Right hindlimb (tissue), 1 donor: ENCODE measurements at places on chromosomes 1 and 21.

DNA sequence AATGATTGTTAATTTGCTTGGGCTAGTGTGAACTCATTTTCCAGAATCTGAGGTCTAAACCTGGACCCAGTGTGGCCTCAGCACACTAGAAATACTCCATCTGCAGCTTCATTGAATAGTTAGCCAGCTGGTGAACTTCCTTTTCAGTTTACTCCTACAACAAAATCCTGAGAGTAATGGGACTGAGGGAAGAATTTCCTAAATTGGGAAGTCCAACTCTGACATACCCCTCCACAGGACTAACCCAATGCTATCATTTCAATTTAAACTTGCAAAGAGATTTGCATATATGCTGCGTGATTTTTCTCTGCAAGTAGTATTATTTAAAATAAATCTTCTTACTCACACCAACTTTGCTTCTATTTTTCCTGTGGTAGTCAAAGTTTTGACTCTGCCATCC lies 27.8 kb upstream of the PIGC start:
- no peak for DNase-seq

DNA sequence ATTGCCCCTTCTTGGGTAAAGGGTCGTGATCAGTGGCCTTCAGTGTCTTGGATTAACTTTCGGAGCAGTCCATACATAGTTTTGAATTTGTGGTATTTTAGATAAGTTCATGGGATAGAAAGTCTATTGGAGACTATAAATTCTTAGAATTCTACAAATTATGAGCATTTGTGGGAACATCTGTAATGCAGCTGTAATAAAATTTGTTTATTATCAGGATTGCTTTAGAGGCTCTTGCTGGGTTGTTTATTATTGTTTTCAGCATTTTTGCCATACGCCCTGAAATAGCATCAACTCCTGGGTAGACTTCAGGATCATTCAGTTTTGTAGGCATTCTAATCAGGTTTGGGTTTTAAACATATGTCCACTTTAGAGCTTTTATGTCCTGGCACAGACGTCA lies 16.1 kb downstream of the LAMC1 start:
- no peak for DNase-seq

GRCh38 chr1:230228236-230228897 lies 161.3 kb downstream of the GALNT2 start:
- DNase-seq: no peak

- DNase-seq: no peak
Measured at GRCh38 chr21:40402884-40403582, 443.9 kb downstream of the DSCAM start.

DNA sequence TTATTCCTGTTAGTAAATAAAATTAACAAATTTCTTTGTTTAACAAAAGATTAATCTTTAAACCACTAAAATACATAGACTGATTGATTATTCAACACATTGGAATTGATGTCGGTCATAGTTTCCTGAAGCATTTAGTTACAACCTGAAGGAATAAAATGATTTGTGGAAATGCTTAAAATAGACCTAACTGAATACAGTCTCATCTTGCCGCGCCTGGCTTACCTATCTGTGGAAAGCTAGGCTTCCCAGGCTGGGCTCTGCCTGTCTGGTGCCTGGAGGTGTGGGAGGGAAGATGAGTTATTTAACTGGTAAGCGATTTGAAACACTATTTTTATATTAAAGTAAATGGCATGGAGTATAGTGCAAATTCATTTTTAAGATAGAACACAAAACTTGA lies 10.2 kb downstream of the RHOU start:
- no peak for DNase-seq

- DNase-seq: no peak
Measured at GRCh38 chr1:203569490-203570318, 56.9 kb upstream of the ATP2B4 start.

- DNase-seq: no peak
Measured at GRCh38 chr21:45613881-45614280, 29.6 kb upstream of the PCBP3 start.

GRCh38 chr1:32056598-32056997 lies 16.1 kb upstream of the TMEM39B start:
- no peak for DNase-seq

- no peak for DNase-seq
Measured at GRCh38 chr1:160606611-160607010, 27.3 kb upstream of the CD84 start.

- DNase-seq: peak; percentile 83
Measured at GRCh38 chr1:26786437-26787380, 1.0 kb upstream of the PIGV start.

DNA sequence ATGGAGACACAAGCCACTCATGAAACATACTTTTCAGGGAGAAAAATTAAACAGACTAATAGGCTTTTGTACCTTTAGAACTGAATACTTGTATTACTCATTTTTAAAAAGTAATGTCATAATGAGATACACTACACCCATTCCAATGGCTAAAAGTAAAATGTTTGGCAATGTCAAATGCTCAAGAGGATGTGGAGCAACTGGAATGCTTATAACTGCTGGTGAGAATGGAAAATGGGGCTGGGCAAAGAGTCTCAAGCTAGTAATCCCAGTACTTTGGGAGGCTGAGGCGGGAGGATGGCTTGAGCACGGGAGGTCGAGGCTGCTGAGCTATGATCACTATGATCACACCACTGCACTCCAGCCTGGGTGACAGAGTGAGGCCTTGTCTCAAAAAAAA lies 86.3 kb downstream of the NKAIN1 start:
- DNase-seq: no peak

GRCh38 chr1:208499026-208499425 lies 254.8 kb upstream of the PLXNA2 start:
- DNase-seq: no peak

- DNase-seq: no peak
Measured at GRCh38 chr1:13826591-13826990, 126.6 kb downstream of the PRDM2 start.

DNA sequence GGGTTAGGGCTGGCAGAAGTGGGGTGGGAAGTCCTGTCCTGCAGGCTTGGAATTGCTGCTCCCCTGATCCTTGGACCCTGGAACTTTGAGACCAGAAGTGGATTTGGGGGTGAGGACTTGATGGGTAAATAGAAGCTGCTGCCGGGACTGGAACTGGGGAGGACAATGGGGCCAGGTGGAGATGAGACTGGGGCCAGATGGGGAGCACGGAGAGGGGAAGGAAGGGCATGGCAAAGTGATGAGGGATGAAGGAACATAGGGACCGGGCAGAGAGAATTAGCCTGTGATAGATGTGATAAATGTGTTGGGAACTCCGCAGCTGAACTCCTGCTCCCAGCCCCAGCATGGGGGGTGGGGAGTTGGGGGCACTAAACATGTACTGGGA lies 637 bp downstream of the NHLH1 start:
- no peak for DNase-seq

DNA sequence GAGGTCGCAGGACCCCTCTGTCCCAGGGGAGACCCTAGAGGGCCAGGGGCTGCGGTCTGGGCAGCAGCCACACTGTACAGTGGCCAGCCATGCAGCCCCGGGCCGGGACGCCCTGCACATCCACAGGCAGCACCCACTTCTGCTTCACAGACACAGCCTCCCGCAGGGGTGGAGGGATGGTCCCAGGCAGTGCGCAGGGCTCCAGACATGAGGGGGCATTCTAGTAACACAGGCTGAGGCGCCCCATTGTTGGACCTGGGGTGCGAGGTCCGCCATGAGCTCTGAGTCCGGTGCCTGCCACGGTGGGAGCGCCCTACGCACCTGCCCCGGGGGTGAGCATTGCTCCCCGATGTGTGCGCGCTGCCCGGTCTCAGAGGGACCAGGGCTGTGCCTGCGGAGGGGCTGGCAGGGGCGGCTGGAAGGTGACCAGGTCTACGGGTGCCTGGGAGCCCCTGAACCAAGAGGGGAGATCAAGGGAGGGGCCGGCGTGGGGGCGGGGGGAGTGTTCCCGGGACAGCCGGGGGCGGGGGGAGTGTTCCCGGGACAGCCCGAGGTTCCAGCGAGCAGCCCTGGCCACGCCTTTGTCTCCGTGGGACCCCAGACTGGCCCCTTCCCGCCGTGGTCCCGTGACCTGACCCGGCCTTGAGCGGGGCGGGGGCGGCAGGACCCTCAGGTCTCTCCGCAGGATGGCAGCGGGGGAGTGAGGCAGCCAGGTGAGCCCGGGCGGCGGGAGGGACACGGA lies 4.5 kb downstream of the MMEL1 start:
- DNase-seq: no peak

DNA sequence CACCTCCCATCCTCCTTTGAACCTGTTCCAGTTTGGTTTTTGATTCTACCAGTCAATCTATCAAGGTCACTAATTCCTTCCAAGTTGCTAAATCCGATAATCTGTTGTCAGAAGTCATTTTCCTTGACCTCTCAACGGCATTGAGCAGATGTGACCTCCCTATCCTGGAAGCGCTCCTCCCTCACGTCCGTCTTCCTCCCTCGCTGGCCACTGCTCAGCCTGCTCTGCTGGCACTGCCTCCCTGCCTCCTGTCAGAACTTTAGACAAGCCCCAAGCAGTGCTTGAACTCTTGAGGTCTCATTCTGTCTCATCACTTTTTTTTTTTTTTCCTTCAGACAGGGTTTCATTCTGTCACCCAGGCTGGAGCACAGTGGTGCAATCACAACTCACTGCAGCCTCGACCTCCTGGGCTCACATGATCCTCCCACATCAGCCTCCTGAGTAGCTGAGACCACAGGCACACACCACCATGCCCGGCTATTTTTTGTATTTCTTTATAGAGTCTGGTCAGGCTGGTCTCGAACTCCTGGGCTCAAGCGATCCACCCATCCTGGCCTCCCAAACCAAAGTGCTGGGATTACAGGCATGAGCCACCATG lies 4.4 kb upstream of the ACOT7 start:
- DNase-seq: no peak

GRCh38 chr21:32325706-32326105 lies 27.1 kb downstream of the MRAP start:
- DNase-seq: no peak

GRCh38 chr1:231376875-231377549 lies 38.9 kb downstream of the SPRTN start:
- no peak for DNase-seq

GRCh38 chr1:45329445-45329844 lies 2.8 kb downstream of the HPDL start:
- no peak for DNase-seq

DNA sequence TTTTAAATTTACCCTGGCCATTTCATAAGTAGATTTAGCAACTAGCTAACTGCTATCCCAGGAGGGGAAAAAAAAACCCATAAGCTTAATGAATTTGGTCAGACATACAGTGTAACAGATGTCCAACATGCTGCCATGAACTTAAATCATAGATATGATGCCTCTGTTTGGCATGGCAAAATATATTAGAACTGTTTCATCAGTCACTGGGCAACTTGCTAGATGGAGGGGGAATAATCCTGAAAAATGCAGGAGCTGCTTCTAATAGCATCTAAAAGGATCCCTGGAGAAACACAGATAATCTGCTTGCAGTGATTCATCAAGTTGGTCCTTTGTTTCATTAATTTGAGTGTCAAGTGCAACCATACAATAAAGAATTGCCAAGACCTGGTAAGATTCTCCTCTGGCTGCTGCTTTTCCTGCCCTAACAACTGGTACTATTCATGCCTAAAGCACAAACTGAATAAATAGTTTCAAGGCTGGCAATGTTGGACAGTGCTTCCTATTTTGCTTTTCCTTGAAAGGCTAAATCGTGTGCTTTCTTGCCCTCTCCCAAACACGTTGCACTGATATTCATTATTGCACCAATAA lies 1.5 kb upstream of the ST6GALNAC5 start:
- DNase-seq: no peak

- no peak for DNase-seq
Measured at GRCh38 chr1:178220094-178220493, 126.2 kb downstream of the RASAL2 start.

- no peak for DNase-seq
Measured at GRCh38 chr1:172827301-172827700, 168.4 kb downstream of the FASLG start.

DNA sequence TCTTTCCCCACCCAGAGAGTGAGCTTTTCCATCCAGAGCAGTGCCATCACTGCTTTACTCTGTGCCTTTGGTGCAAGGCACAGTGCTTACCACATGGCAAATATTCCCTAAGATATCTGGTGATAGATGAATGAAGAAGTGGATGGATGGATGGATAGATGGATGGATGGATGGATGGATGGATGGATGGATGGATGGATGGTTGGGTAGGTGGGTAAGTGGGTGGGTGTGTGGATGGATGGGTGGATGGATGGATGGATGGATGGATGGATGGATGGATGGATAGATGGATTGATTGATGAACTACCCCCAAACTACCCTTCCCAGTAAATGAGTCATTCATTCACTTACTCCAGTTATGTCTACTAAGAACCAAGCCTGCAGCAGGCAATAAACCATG lies 42.9 kb upstream of the SLC44A3 start:
- DNase-seq: no peak

- DNase-seq: no peak
Measured at GRCh38 chr1:229281339-229281926, 10.5 kb downstream of the RAB4A start.

DNA sequence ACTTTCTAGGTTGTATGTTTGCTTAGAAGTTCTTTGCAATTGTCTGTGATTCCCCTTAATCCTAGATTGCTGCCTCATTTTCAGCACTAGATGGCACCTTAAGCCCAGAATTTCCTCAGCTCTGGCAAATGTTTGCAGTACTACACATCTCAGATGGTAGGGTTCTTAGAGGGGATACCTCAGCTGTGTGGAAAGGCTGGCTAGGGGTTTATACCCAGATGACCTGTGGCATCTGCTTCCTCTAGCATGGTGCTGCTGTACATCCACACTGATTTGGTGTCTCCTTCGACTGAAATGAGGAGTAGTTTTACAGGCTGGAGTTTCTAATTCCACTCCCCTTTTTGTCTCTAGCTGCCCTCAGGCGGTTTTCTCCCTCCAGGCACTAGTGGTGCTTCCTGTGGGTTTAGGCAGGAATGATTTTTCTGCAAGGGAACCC lies 23.5 kb downstream of the ASB17 start:
- DNase-seq: peak; percentile 21

- DNase-seq: no peak
Measured at GRCh38 chr21:36753556-36753955, 54.6 kb downstream of the SIM2 start.

DNA sequence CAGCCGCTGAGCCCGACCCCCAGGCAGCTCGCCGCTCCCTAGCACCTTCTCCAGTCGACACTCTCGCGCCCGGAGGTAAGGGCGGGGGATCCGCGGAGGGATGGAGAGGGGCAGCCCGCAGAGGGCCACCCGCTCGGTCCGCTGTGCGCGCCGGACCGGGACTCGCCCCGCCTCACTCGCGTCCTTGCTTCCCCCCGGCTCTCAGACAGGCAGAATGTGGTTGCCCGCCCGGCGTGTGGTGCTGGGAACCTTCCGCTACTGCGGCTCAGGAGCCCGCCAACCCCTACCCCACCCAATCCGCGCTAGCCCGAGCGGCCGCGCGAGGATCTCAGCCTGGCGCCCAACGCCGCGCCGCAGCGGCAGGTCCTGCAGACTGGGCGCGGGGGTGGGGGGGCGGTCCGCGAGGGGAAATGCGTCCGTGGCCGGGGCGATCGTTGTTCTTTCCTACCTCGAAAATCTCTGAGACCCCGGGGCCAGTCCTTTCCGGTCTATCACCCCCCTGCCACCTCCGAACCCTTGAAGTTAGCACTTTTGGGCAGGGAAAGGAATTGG lies 404 bp downstream of the LRRC8C start:
- peak; percentile 69 for DNase-seq
